Iris pigment epithelial cell (primary cell): ENCODE measurements at places on chromosomes 1 and 21.

- peak; percentile 36 for DNase-seq
These were observed 343.3 kb upstream of the VAMP3 start for GRCh38 chr1:7427605-7428300.

DNA sequence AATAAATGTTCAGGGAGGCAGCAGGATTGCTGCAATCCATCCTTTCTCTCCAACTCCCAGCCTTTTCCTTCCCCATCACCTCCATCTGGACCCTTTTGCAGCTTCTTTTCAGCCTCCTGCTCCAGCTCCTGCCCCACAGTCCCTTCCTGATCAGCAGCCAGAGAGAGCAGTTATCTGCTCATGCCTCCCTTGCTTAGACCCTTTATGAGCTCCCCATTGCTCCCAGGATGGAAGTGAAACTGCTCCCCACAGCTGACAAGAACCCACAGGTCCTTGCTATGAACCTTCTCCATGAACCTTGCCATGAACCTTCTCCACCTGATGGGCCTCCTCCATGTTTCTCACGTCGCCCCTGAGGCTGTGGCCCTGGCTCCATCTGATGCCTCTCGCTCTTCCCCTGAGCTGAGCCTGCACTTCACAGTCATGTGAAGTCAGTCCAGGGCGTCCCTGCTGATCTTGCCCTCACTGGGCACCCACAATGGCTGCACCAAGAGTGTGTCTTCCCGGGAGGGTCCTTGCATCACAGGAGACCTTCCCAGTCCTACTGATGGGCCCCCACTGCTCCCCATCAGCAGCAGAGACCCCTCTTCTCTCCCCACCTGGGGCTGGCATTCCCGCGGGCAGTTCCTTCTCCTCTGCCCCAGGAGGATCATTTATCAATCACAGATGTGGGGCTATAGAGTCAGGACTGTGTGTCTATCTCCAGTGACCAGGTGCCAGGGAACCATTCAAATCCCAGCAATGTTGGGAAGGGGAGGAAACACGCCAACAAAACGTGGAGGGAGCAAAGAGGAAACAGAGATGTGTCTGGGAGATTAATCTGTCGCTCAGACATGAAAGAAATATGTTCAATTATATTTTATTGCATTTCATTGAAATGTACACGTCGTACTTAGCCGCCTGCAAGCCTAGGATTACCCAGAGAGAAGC is 73.1 kb downstream of the MATN1 start:
- no peak for DNase-seq

DNA sequence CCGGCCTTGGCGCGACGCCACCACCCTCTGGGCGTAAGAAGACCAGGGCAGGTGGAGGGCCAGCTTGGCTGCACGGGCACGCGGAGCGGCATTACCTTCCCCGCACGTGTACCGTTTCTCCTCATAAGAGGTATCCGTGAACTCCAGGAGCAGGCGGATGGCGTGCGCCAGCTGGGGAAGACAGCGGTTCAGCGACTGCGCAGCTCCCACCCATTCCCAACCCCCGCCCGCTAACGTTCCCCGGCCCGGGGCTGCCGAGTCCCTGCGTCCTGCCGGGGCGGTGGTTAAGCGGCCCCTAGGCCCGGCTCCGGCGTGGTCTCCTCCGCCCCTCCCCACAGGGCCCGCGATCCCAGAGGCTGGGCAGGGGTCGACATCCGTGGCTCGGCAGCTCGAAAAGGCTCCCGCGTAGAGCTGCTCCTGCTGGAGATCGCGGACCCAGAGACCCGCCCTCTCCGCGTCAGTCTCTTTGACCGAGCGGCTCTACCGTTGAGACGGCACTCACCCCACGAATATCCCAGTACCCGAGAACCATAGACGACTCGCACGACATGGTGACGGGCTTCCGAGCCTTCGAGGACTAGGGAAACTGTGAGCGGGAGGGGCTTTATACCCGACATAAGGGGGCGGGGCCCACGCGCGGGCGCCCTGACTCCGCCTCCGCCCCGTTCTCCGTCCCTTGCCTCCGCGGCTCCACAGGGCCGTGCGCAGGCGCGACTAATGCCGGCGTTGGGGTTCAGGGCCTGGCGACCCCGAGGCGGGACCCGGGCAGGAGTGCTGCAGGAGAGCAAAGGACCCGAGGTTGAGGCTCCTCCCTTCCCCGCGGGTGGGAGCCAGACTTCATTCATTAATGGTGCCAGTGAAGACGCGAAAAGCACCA is 862 bp downstream of the GSTM3 start:
- DNase-seq: peak; percentile 52

DNA sequence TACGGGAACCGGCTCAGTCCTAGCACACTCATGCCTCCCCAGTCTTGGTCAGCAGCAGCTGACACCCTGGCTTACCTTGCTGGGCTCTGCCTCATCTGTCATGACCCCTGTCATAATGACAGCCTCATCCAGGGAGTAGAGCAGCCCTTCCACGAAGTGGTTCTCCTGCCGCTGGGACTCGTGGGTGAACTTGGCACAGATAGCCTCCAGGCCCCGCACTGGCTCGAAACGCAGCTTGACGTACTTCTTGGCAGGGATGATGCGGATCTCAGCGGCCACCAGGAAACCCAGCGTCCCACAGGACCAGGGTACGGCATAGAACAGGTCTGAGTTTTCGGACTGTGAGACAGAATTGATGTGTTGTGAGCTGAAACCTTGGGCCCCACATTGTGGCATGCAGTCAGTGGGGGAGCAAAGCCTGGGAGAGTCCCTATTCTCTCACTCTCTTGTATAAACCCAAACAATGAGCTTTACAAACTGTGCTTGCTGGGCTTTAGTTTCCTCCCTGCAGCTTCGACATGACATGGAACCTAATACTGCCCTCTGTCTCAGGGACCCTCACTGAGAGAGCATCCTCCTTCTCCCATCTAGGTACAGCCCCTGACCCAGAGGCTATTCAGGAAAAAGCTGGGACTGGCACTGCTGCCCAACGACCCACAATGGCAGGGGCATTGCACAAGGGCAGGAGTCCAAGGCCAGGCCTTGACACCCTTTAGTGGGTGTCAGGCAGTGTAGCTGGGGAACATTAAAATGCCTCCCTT is 15.5 kb downstream of the DHCR24 start:
- no peak for DNase-seq

- peak; percentile 54 for DNase-seq
These were observed 14.8 kb upstream of the SLC27A3 start for GRCh38 chr1:153760440-153760839.

- DNase-seq: peak; percentile 51
These were observed 76.7 kb upstream of the ZNF326 start for GRCh38 chr1:89918127-89918793.
